ENCODE measurements at places on chromosomes 7 and 10. TPM values are rescaled to one million over a fixed set of nuclear protein-coding genes. Genes with fewer than 3 reads are reported as not detected.

DNA sequence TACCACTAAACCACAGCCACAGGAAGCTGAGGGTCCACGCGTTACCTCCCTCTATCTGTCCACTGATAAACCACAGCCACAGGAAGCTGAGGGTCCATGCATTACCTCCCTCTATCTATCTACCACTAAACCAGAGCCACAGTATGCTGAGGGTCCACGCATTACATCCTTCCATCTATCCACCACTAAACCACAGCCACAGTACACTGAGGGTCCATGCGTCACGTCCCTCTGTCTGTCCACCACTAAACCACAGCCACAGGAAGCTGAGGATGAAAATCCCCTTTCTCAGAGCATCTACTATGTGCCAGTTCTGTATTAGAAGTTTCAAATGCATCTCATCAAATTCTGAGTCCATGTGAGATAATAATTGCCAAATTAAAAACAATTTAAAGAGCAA, 589.3 kb downstream of the DNAJB6 start:
- no peak for DNase-seq

GRCh38 chr10:132939957-132940790, 2.2 kb downstream of the CFAP46 start:
- DNase-seq: no peak

MPP7 gene
- 0.35 TPM for total RNA-seq

- no peak for DNase-seq
Observed at GRCh38 chr7:138700857-138701536, at the start of gene SVOPL. SVOPL (minus strand) TSS chr7:138701362; CDS start chr7:138679045, 22,317 bp downstream.

TMEM213 gene
- total RNA-seq: not detected

DNA sequence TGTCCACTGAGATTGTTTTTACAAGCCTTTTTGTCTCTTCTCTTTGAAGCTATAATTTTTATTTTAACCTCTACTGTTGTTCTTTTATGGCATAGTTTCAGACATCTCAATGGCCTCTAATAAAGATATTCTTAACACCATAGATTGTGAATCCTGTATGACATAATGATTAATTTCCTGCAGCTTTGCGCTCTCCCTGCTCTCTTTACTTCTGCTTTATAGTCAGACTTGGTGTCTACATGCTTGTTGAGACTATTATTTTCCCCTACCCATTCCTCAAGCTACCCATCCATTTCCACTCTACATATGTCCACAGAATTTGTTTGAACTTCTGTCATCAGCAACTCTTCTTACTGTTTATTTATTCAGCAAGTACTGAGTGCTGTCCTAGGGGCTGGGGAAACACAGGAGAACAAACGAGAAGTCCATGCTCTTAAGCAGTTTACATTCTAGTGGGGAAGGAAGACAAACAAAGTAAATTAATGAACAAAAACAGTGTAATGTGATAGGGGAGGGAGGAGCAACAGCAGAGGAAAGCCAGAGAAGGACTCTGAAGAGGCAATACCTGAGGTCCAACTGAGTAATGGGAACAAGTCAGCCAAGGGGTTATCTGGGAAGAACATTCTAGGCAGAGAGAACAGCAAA, 110.1 kb downstream of the CDK14 start:
- DNase-seq: no peak
